ENCODE measurements at places on chromosomes 16 and 17.

- no peak for DNase-seq
These were observed 78.6 kb upstream of the CREBBP start for GRCh38 chr16:3959148-3959547.

- no peak for DNase-seq
These were observed 1.5 kb upstream of the WFIKKN1 start for GRCh38 chr16:629185-629832.

GRCh38 chr16:27374804-27375425, 27.1 kb upstream of the IL21R start:
- no peak for DNase-seq

DNA sequence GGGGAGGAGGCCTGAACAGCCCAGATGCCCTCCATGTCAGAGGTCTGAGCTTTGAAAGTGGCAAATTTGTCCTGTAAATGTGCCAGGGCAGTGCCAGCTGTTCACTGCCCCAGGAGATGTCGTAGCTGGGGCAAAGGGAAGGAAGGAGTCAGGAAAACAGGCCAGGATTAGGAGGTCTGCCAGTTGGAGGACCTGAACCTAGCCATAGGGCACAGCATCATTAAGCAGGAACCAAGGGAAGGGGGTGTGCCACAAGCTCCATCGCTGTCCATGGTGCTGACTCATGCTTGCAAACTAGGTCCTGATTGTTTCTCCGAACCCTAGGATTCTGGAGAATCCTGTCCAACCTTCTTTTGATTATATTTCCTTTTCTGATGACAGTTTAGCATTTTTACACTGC, 124.2 kb downstream of the TMEM132E start:
- DNase-seq = no peak

GRCh38 chr17:39402890-39403605, 1.6 kb upstream of the FBXL20 start:
- DNase-seq = no peak

DNA sequence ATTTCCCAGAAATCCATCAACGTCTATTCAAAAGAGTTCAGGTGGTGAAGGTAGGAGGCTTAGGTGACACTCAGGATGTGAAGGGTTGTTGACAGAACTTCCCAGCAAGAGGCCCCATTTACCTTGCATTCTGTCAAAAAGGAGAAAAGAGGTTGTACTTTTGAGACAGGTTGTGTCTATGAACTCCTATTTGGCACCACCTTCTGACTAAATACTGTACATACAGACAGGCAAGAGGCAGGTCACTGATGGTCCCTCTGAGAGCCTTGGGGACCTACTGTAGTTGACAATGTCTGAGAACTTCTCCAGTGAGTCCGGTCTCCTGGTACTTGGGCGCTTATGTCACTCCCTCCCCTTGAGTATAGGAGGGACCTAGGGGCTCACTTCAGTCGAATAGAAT, 479.3 kb upstream of the ZFHX3 start:
- DNase-seq = no peak

GRCh38 chr17:1228781-1229348, 41.4 kb upstream of the BHLHA9 start:
- no peak for DNase-seq

DNA sequence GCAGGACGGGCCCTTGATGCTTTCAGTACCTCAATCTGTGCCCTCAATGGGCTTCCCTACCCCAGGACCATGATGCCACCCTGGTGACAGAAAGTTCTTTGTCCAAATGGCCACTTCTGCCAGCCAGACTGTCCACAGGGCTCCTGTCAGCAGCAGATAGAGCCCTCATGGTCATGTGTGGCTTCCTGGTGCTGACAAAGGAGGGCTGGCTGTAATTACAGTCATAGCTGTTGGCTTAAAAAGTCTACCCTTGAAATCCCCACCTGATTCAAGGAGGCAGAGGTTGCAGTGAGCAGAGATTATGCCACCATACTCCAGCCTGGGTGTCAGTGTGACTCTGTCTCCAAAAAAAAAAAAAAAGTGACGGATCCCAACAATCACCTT, 3.3 kb downstream of the TRPV2 start:
- no peak for DNase-seq

GRCh38 chr17:73646409-73647300, 2.4 kb upstream of the SDK2 start:
- peak; percentile 10 for DNase-seq

DNA sequence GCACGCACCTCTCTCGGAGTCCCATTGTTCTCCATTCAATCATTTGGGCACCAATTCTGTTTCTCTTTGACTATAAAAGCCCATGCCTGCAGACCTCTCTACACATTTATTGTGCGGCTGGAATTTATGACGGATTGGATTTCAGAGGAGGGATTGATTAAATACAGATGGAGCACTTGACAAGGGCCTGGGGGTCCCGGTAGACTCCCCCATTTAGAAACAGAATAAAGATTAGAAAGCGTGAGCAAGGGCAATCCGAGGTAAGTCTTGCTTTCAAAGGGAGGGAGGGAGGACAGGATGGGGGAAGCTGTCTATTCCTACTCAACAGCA, 15.1 kb upstream of the PITPNM3 start:
- DNase-seq = no peak

GRCh38 chr17:17398943-17399926, 77.6 kb upstream of the MED9 start:
- DNase-seq = no peak

DNA sequence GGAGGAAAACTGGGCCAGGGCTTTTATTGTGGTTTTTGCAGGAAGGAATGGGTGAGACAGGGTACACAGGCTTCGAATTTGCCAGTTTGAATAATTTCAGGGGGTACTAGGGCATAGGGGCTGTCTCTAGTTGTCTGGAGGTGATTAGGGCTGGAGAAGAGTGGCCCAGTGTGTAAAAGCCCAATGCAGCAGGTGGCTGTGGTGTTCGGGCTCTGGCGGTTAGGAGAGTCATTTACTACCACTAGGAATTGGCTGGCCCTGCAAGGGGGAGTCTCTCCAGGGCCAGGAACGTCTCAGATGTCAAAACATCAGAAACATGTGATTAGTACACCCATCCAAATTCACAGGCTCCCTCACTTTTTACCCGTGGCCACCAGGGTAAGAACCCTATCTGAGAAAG, 50.3 kb downstream of the GINS3 start:
- no peak for DNase-seq

DNA sequence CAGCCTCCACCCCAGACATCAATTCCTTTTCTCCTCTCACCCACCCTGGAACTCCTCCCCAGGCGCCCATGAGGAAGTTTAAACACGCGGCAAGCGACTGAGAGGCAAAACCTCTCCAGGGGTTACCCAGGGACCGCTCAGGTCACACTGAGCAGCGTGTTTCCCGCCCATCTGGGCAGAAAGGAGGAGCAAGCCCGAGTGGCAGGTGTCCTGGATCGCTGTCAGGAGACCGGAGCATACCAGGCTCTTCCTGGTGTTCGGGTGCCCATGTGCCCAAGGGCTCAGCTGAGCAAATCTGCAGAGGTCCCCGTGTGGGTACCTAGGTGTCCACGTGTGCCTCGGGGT, 491 bp downstream of the SLC25A19 start:
- DNase-seq = peak; percentile 66

DNA sequence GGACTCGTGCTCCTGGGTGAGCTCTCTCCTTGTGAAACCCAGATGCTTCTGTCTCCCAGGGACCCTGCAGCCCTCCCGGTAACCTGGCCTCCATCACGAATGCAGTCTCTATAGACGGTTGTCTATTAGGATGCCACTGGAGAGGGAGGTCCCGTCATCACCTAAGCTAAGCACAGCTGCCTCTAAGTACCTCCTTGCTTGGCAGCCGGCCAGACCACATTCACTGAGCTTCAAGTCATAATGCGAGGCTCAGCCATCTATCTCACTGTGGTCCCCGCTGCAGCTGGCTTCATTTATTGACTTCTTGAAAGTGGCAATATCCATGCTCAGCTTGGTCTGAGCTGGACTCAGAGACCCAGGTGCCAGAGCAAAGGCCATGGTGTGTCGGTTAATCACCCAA, 74.5 kb upstream of the HSBP1 start:
- DNase-seq = peak; percentile 79
